ENCODE measurements at places on chromosomes 12 and 14. TPM values are rescaled to one million over a fixed set of nuclear protein-coding genes. Genes with fewer than 3 reads are reported as not detected.

Gene SERPINA12
- not detected for total RNA-seq

- peaks cover 4% of the 10 kb centered on the region for H3K27me3 ChIP-seq
- H3K4me3 ChIP-seq, result no peak overlapping the region
- peaks cover 2% of the 10 kb centered on the region for H3K4me1 ChIP-seq
Observed at GRCh38 chr12:131808744-131809371, 19.3 kb upstream of the MMP17 start.

GRCh38 chr14:88562831-88563686 lies at the start of gene ZC3H14:
TSS of gene ZC3H14 (plus strand) at chr14:88563037. CDS start at chr14:88563134, 97 bp downstream.
- no peaks in the 10 kb centered on the region for H3K27me3 ChIP-seq
- peak; percentile 92 for DNase-seq
- H3K27ac ChIP-seq, result peak within 1 kb of the TSS; percentile 98
- H3K36me3 ChIP-seq, result peaks cover 6% of the 10 kb centered on the region

GRCh38 chr12:24738441-24738840 lies 210.5 kb downstream of the BCAT1 start:
- H3K27ac ChIP-seq, result no peak overlapping the region
- no peak overlapping the region for H3K4me3 ChIP-seq
- no peaks in the 10 kb centered on the region for H3K27me3 ChIP-seq
- no peaks in the 10 kb centered on the region for H3K36me3 ChIP-seq
